ENCODE measurements at places on chromosomes 7 and 10. TPM values are rescaled to one million over a fixed set of nuclear protein-coding genes. Genes with fewer than 3 reads are reported as not detected.
A peak's percentile ranks its signal among the peaks of the same experiment; 100 is the strongest.

DNA sequence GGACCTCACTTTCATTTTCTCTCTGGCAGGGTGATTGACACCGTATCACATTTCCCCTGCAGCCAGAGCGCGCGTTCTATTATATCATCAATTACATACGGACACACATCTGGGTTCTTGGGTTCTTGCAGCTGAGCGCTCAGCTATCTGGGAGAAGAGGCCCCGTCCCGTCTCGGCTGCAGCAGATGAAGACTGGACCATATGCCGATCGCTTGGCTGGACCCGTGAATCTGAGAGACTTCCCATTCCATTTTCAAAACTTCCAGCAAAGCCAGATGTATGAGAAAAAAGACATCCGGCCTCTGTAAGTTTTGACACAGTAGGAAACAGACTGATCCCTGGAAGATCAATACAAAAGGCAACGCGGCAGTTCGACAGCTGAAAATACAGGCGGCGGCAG, 99.8 kb downstream of the JCAD start:
- H3K27me3 ChIP-seq, result peaks cover 49% of the 10 kb centered on the region
- no peaks in the 10 kb centered on the region for H3K36me3 ChIP-seq
- H3K4me3 ChIP-seq, result no peak overlapping the region
- no peak for DNase-seq

DNA sequence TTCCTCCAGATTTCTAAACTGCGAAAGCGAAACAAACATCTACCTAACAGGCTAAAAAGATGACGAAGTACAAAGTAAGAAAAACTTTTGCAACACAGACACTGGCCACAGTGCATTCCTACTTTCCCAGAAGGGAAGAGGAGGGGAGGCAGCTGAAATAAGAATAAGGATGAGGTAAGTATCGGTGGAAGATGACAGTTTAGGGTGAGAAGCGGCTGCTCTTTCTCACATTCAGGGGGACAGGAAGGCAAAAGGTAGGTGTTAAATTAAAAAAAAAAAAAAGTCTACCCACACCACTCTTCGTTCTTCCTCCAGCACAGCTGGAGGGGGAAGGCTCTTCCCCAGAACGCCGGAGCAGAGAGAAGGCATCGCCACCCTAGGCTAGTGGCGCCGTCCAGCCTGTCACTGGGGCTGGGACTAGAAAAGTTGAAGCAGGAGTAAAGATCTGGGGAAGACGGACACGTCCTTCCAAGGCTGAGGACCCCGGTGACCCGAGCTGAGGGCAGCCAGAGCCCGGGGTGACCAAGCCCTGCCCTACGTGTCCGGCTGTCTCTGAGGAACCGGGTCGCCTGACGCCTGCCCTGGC, 846 bp downstream of the DNAJC1 start:
- peaks cover 24% of the 10 kb centered on the region for H3K4me1 ChIP-seq
- peaks cover 20% of the 10 kb centered on the region for H3K27me3 ChIP-seq
- peak overlapping the region; percentile 93 for H3K27ac ChIP-seq
- DNase-seq, result no peak

DNA sequence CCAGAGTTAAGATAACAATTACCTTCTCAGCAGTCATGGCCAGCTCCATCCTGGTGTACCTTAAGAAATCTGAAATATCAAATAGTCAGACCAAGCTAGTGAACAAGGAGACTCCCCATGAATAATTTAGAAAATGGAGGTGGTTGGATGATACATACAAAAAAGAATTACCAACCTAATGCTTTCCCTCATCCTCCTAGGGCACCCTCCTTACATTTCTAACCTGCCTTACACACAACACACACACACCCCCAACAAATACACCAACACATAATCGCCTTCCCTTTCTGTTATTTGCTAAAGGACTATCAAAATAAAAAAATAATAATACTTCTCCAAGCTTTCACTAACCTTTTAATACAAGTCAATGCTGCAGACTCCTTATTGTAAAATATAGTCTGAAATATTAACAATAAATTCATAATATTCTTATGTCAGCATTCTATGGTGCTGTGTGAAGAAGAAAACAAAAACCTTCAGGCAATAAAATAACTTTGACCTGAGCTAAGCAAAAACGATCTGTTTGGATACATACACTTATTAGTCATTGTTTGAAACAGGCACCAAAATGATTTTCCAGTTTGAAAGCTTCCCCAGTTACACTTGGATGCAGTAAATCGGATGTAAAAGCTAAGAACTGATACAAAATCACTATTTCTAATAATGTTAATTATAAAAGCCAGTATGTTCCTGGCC, 3.4 kb downstream of the TWIST1 start:
- H3K27ac ChIP-seq, result no peak overlapping the region
- peaks cover 4% of the 10 kb centered on the region for H3K36me3 ChIP-seq
- H3K27me3 ChIP-seq, result peaks cover 69% of the 10 kb centered on the region
- DNase-seq, result no peak

GRCh38 chr10:74097776-74098175, 52.9 kb downstream of the AP3M1 start:
- no peaks in the 10 kb centered on the region for H3K27me3 ChIP-seq
- H3K4me1 ChIP-seq, result peaks cover 19% of the 10 kb centered on the region
- H3K36me3 ChIP-seq, result peaks cover 20% of the 10 kb centered on the region
- peak overlapping the region; percentile 67 for H3K27ac ChIP-seq

DNA sequence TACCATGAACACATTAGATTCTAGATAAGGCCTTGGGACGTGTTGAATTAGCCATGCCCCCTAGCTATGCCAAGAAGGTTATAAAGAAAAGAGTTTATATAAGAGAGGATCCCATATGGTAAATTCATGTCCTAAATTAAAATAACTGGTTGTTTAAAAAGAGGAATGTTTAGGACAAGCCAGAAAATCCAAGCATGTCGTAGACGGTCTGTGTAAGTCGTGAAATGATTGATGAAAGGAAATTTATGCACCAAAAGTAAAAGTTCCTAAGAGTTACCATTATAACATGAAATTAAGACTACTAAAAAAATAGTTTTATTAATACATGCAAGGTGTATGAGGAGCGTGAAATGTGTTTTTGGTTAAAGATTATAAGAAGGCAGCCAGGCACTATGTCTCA, 624.9 kb downstream of the ARL4A start:
- no peak overlapping the region for H3K4me3 ChIP-seq
- peaks cover 11% of the 10 kb centered on the region for H3K27me3 ChIP-seq
- no peaks in the 10 kb centered on the region for H3K36me3 ChIP-seq
- H3K4me1 ChIP-seq, result no peaks in the 10 kb centered on the region

- no peak overlapping the region for H3K4me3 ChIP-seq
- H3K4me1 ChIP-seq, result no peaks in the 10 kb centered on the region
- DNase-seq, result no peak
- H3K36me3 ChIP-seq, result no peaks in the 10 kb centered on the region
These were observed 352.0 kb downstream of the PCLO start for GRCh38 chr7:82810558-82811259.

- no peak overlapping the region for H3K27ac ChIP-seq
- H3K4me1 ChIP-seq, result no peaks in the 10 kb centered on the region
- H3K27me3 ChIP-seq, result peaks cover 10% of the 10 kb centered on the region
- no peaks in the 10 kb centered on the region for H3K36me3 ChIP-seq
- no peak overlapping the region for H3K4me3 ChIP-seq
These were observed 66.9 kb downstream of the BAMBI start for GRCh38 chr10:28744069-28744768.

- no peak overlapping the region for H3K4me3 ChIP-seq
- H3K4me1 ChIP-seq, result peaks cover 10% of the 10 kb centered on the region
- no peaks in the 10 kb centered on the region for H3K27me3 ChIP-seq
- H3K36me3 ChIP-seq, result no peaks in the 10 kb centered on the region
These were observed 19.8 kb upstream of the PRRT4 start for GRCh38 chr7:128381161-128381821.

- H3K4me1 ChIP-seq, result peaks cover 11% of the 10 kb centered on the region
- no peak for DNase-seq
- no peaks in the 10 kb centered on the region for H3K27me3 ChIP-seq
- peaks cover 9% of the 10 kb centered on the region for H3K36me3 ChIP-seq
- no peak overlapping the region for H3K27ac ChIP-seq
These were observed 18.1 kb downstream of the RAB11FIP2 start for GRCh38 chr10:118028619-118029018.

GRCh38 chr7:108282427-108282996, 152.4 kb upstream of the LAMB4 start:
- no peaks in the 10 kb centered on the region for H3K36me3 ChIP-seq
- no peaks in the 10 kb centered on the region for H3K4me1 ChIP-seq
- H3K4me3 ChIP-seq, result no peak overlapping the region
- no peak for DNase-seq

DNA sequence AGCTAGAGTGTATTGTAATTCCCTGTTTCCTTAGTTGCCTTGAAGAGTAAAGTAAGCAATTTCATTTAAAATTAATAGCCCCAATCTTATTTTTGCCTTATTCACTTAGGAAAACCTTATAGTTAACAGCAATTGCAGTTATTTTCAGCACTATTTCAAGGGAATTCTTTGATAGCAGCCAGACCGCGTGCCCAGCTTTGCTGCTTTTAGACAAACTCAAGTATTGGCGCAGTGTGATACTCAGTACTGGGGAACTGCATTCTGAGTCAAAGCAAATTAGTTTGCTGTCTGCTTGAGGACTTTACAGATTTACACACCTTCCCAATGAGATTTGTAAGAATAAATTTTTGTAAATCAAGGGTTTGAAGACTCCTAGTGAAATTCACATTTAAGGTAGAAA, 21.2 kb downstream of the PRKG1 start:
- no peak for DNase-seq
- H3K4me3 ChIP-seq, result no peak overlapping the region
- no peak overlapping the region for H3K27ac ChIP-seq
- no peaks in the 10 kb centered on the region for H3K4me1 ChIP-seq
- no peaks in the 10 kb centered on the region for H3K36me3 ChIP-seq

GRCh38 chr10:52486840-52487611, 172.9 kb downstream of the DKK1 start:
- no peak overlapping the region for H3K4me3 ChIP-seq
- H3K27me3 ChIP-seq, result no peaks in the 10 kb centered on the region
- H3K4me1 ChIP-seq, result no peaks in the 10 kb centered on the region
- no peak for DNase-seq

GRCh38 chr7:28804990-28805389, 153.1 kb downstream of the TRIL start:
- no peaks in the 10 kb centered on the region for H3K4me1 ChIP-seq
- H3K4me3 ChIP-seq, result no peak overlapping the region
- H3K36me3 ChIP-seq, result no peaks in the 10 kb centered on the region

- peak overlapping the region; percentile 89 for H3K27ac ChIP-seq
- H3K4me3 ChIP-seq, result no peak overlapping the region
- no peaks in the 10 kb centered on the region for H3K27me3 ChIP-seq
- no peak for DNase-seq
- peaks cover 59% of the 10 kb centered on the region for H3K4me1 ChIP-seq
- no peaks in the 10 kb centered on the region for H3K36me3 ChIP-seq
These were observed 44.2 kb downstream of the ZMIZ1 start for GRCh38 chr10:79112881-79113431.

- no peak overlapping the region for H3K4me3 ChIP-seq
- peaks cover 13% of the 10 kb centered on the region for H3K27me3 ChIP-seq
These were observed 86.6 kb upstream of the PDK4 start for GRCh38 chr7:95682913-95683312.

DNA sequence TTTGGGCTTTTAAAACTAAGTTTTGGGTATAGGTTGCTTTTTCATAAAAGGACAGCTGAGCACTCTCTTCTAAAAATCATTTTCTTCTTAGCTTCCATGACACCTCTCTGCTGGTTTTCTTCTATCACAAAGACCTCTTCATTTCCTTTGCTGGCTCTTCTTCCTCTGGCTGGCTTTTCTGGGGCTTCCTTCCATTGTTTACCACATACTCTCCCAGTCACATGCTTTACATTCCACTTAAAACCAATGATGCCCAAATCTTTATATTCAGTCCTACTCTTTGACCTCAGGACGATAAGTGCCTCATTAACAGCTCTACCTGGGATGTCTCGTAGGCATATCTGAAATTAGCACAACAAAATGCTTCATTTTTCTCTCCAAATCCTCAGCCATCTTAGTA, 26.8 kb downstream of the FAM133B start:
- H3K27ac ChIP-seq, result peak overlapping the region; percentile 60
- H3K4me3 ChIP-seq, result no peak overlapping the region
- H3K36me3 ChIP-seq, result peaks cover 7% of the 10 kb centered on the region
- H3K27me3 ChIP-seq, result no peaks in the 10 kb centered on the region

DNA sequence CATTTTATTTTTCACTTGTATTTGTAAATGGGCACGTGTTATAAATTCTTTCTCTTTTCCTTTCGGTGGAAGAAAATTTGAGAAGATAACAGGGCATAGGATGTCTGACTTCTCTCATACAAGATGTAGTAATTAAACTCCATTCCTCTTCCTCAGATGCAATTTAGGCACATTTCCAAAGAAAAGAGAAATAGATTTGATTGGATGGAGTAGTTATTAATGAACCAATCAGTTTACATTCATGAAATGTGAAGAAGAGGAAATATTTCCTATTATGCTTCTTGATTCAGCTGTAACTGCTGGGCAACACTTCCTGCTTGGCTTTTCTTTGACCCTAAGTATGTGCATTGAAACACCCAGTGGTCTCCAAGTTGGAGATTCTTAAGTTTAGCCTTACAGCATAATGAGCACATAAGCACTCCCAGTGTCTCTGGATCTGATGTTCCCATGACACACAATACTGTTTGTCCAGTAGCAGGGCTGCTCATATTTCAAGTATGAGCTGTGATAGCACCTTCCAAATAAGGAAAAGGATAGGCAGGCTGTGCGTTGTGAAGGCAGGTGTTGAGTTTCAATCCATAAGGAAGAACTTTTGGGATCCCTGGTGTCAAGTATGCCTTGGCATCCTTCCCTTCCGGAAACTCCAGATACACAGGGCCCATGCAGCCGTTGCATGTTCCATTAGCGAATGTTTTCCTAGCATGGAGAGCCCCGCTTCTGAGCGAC, 33.4 kb upstream of the COBL start:
- DNase-seq, result no peak
- no peak overlapping the region for H3K27ac ChIP-seq
- no peaks in the 10 kb centered on the region for H3K4me1 ChIP-seq
- H3K36me3 ChIP-seq, result no peaks in the 10 kb centered on the region
- H3K27me3 ChIP-seq, result no peaks in the 10 kb centered on the region

- H3K36me3 ChIP-seq, result no peaks in the 10 kb centered on the region
- peak overlapping the region; percentile 47 for H3K27ac ChIP-seq
- H3K27me3 ChIP-seq, result no peaks in the 10 kb centered on the region
- no peak overlapping the region for H3K4me3 ChIP-seq
- peak; percentile 68 for DNase-seq
These were observed 61.7 kb downstream of the PWWP2B start for GRCh38 chr10:132458586-132459300.

GRCh38 chr7:37282927-37283326, 165.7 kb downstream of the ELMO1 start:
- DNase-seq, result no peak
- H3K4me1 ChIP-seq, result peaks cover 46% of the 10 kb centered on the region
- peaks cover 3% of the 10 kb centered on the region for H3K36me3 ChIP-seq
- peak overlapping the region; percentile 85 for H3K27ac ChIP-seq
- H3K27me3 ChIP-seq, result no peaks in the 10 kb centered on the region

GRCh38 chr10:33377658-33378025, 43.2 kb upstream of the NRP1 start:
- no peaks in the 10 kb centered on the region for H3K4me1 ChIP-seq
- H3K27me3 ChIP-seq, result peaks cover 21% of the 10 kb centered on the region
- no peak overlapping the region for H3K4me3 ChIP-seq
- DNase-seq, result no peak

GRCh38 chr10:22683140-22683389, 31.3 kb downstream of the PIP4K2A start:
- H3K36me3 ChIP-seq, result no peaks in the 10 kb centered on the region
- H3K27me3 ChIP-seq, result no peaks in the 10 kb centered on the region
- H3K4me1 ChIP-seq, result peaks cover 64% of the 10 kb centered on the region
- H3K4me3 ChIP-seq, result peak overlapping the region; percentile 89
- H3K27ac ChIP-seq, result peak overlapping the region; percentile 95

Gene CXCL12
- total RNA-seq, result 0.13 TPM

Gene TEX47
- not detected for total RNA-seq

Gene CCDC126
- 7.5 TPM for total RNA-seq

Gene PLAU
- total RNA-seq, result 0.42 TPM

Gene ADAM12
- total RNA-seq, result 15.2 TPM

Gene TAS2R16
- not detected for total RNA-seq

Measured in T-helper 17 cell (primary cell).